ENCODE measurements at places on chromosomes 4 and X.

- no peak for DNase-seq
These were observed 120.8 kb downstream of the EGF start for GRCh38 chr4:110033355-110034025.

DNA sequence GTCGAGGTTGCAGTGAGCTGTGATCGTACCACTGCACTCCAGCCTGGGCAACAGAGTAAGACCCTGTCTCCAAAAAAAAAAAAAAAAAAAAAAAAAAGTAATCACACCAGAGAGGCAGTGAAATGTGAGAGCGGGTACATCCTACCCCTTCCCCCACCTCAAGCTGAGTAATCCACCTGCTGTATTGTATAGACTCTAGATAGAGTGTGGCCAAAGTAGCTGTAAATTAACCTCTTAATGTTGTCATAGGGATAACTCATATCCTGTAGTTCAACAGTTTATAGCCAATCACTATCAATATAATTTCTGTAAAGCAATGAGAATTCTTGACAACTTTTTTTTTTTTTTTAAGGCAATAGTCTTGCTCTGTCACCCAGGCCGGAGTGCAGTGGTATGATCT is 30.8 kb downstream of the TNIP2 start:
- no peak for DNase-seq

- DNase-seq, result no peak
These were observed 25.7 kb upstream of the MND1 start for GRCh38 chr4:153318696-153319320.

DNA sequence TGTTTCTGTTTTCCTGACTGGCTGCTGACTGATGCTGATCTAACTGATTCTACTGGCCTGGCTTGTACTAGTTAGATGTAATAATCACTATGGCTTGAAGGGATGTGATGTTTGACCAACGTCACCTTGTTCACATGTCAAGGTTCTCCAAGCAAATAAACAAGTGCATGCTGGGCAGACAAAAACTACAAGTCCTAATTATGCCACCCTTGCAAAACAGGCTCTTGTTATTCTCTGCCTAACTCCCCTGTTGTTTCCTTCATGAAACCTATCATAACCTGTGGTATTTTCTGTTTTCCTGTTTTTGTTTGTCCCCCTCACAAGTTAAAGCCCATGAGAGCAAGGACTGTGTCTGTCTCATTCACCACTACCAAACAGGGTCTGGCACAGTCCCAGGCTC is 146.2 kb downstream of the DCHS2 start:
- DNase-seq, result no peak

DNA sequence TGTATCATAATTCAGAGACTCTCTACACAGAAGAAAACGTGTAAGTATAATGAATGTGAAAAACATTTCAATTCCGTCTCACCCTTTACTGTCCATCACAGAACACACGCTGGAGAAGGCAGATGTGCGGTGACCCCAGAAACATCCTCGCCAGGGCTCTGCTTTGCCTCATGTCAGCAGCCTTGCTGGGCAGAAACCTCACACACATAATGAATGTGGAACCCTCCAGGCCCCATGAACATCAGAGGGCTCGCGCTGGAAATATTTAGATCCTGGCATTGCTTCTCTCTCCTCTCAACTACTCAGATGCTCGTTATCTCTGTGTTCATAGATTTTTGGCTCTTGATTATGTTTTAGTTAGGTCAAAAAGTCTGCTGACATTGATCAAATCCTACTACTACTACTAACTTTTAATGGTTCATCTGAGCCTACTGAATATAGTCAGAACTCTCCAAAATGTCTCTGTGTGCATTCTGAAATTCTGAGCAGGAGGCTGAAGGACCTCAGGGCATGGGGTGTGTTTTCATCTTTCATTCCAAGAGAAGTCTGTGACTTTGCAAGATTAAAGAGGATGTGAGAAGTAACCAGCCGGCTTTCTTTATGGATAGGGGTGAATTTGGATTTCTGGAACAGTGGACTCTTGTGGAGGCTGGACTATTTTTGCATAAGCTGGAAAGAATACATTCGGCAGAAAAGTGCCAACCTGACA is 27.0 kb downstream of the SMIM43 start:
- DNase-seq, result no peak

DNA sequence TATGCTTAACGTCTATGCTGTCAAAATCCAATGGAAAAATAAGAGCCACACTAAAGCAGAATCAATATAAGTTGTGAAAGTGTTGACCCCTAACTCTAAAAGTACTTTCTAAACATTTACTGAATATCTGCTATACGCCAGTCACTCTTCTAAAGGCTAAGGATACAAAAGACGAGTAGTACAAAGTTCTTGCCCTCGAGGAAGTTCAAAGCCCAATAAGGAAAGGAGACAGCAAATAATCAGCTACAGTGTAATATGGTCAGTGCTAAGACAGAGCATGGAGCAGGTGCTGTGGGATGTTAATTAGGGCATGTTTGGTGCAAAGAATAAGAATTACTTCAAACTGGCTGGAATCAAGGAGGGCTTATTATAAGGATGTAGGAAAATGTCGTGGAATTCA is 31.6 kb upstream of the TMEM150C start:
- no peak for DNase-seq

DNA sequence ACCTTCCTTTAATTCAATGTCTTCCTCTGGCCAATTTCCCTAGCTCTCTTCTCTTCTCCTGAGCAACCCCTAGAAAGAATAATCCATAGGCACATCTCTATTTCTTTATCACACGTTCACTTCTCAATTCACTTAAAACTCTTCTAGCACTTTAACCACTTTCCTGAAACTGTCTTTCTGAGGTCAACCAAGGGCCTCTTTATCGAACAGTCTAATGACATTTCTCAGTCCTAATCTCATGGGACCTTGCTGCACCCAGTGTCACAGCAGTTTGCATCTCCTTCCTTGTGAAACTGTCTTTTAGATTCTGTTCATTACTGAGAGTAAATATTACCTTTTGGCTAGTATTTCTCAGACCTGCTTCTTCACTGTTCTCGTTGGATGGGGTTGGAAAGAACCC is 285.3 kb upstream of the RASGEF1B start:
- DNase-seq, result no peak

- DNase-seq, result no peak
These were observed 31.5 kb upstream of the DIPK2B start for GRCh38 chrX:45232139-45232538.

DNA sequence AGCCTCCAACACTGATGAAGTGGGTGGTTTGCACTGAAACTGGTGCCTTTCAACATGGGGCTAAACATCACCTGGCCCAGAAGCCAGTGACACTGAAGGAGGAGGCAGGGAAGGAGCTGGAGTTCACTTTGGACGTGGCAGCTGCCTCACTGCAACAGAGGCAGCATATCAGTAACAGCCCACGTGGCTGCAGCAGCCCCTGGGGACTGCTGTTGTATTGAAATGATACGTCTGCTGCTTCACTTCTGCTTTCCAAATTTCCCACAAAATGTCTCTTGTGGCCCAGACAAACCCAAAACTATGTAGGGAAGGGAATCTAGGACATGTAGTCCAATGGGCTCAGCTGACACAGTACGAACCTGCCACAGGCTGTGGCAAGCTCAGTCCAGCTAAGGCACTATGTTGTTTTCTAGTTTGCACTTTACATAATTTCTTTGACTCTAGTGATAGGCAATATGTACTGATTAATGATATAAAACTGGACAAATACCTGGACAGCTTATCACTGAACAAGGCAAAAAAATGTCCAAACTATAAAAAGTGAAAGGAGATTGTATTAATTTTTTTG is 84.7 kb upstream of the RAPGEF2 start:
- DNase-seq, result no peak

- no peak for DNase-seq
These were observed 223.9 kb upstream of the EPHA5 start for GRCh38 chr4:65893957-65894755.
